ENCODE measurements at places on chromosomes 16 and 17.

DNA sequence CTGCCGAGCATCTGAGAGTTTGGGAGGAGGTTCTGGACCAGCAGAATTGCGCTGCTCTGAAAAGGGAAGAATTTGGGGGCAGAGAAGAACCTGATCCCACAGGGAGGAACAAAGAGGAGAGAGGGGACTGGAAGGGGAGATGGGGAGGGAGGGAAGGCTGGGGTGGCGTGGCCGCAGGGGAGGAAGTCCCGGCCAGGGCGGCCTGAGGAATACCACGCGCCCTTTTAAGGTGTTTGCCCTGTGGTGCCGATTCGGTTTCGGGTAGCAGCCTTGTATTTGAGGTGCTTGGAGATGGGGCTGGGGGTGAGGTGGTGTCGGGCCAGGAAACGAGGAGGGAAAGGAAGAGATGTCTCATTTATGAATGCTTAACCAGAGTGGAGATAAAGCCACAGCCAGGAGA, 51.3 kb downstream of the AKAP1 start:
- no peak overlapping the region for H3K27ac ChIP-seq
- no peaks in the 10 kb centered on the region for H3K4me1 ChIP-seq
- H3K36me3 ChIP-seq: no peaks in the 10 kb centered on the region
- no peak for DNase-seq
- no peaks in the 10 kb centered on the region for H3K27me3 ChIP-seq

- H3K27ac ChIP-seq: peak overlapping the region; percentile 87
- no peaks in the 10 kb centered on the region for H3K27me3 ChIP-seq
- DNase-seq: peak; percentile 43
- H3K36me3 ChIP-seq: peaks cover 18% of the 10 kb centered on the region
- H3K4me3 ChIP-seq: peak overlapping the region; percentile 45
These were observed 587 bp upstream of the CDK5R1 start for GRCh38 chr17:32486111-32486700.

- H3K27ac ChIP-seq: no peak overlapping the region
- H3K4me3 ChIP-seq: no peak overlapping the region
- H3K4me1 ChIP-seq: peaks cover 6% of the 10 kb centered on the region
- no peak for DNase-seq
- H3K36me3 ChIP-seq: no peaks in the 10 kb centered on the region
These were observed 52.0 kb upstream of the DLX4 start for GRCh38 chr17:49916854-49917515.

DNA sequence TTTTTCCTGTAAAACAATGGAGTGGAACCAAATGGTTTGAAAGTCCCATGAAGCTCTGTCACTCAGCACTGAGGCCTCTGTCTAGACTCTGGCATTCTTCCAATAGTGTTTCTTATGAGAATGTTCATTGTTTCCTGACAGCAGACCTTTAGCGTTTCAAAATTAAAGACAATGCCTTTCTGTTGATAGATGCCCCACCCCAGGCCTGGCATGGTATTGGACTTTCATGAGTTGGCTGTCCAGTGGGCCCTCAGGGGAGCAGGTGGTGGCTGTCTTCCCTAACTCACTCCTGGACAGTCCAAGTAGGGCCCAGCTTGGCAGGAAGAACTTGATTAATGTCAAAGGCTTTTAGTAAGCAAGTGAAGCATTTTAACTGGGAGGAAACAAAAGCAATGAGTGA, 186.5 kb upstream of the CCL2 start:
- H3K4me1 ChIP-seq: no peaks in the 10 kb centered on the region
- no peaks in the 10 kb centered on the region for H3K27me3 ChIP-seq
- H3K27ac ChIP-seq: no peak overlapping the region
- no peak overlapping the region for H3K4me3 ChIP-seq

DNA sequence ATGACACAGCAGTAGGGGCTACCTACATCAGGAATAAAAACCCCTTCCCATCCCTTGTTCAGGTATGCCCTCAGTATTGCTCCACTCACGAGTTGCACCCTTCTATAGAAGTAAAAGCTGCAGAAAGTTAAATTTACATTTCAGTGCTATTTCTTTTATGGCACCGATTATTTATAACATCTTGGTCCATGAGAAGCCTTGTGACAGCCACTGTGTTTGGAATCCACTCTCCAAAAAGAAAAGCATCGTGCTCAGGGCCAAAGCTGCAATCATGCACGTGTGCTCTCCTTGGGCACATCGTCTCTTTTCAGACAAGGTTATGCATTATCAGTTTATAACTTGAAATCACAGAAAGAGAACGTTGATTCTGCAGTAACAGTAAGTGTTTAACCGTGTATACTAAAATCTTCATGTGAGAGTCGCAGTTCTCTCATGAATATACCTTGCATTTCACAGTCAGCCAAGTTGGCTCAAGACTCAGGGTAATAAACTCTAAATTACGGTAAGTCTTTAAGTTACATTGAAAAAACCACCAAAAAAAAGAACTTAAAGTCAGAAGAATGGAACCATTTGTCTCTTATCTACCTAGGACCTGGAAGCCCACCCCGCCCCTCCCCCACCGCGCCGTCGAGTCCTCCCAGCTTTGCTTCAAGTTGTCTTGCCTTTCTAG, 189.6 kb downstream of the CPPED1 start:
- peak overlapping the region; percentile 11 for H3K27ac ChIP-seq
- peaks cover 32% of the 10 kb centered on the region for H3K4me1 ChIP-seq
- no peaks in the 10 kb centered on the region for H3K27me3 ChIP-seq
- peak overlapping the region; percentile 40 for H3K4me3 ChIP-seq
- no peak for DNase-seq

DNA sequence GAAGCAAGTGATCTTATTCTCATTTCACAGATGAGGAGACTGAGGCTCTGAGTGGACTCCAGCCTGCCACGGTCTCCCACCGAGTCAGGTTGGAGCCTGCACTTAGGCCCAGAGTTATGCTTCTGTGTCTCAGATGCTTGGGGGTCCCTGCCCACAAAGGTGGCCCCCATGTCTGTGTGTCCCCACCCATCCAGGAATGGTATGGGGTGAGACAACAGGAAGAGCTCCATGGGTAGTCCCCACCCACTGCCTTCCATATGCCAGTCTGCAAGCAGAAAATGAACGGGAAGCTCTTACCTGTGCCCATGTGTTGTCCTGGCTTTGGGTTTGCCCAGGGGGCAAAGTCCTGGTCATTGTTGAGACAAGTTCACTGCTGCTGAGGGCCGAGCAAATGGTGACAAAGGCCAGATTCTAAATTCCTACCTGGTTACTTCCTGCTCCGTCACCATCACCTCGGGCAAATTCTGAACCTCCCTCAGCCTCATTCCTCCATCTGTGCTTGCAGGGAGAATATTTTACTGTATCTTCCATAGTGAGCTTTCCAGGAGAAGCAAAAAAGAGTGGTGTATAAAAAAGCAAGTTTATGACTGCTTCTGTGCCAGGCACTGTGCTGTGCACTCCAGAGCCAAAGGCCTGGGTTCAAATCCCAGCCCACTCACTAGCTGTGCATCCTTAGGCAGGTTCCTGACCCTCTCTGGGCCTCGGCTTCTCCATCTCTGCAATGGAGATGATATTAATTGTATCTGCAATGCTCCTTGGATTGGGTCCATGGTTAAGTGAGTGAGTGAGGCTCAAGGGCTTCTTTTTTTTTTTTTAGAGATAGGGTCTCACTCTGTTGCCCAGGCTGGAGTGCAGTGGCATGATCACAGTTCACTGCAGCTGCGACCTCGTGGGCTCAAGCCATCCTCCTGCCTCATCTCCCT, 9.3 kb downstream of the IL4R start:
- H3K36me3 ChIP-seq: no peaks in the 10 kb centered on the region
- no peaks in the 10 kb centered on the region for H3K27me3 ChIP-seq
- H3K27ac ChIP-seq: no peak overlapping the region
- peaks cover 12% of the 10 kb centered on the region for H3K4me1 ChIP-seq
- no peak for DNase-seq

- no peak overlapping the region for H3K27ac ChIP-seq
- H3K27me3 ChIP-seq: no peaks in the 10 kb centered on the region
- no peaks in the 10 kb centered on the region for H3K36me3 ChIP-seq
- no peak for DNase-seq
- H3K4me1 ChIP-seq: no peaks in the 10 kb centered on the region
These were observed 750.9 kb upstream of the GOT2 start for GRCh38 chr16:59484833-59485516.

- H3K4me1 ChIP-seq: no peaks in the 10 kb centered on the region
- H3K4me3 ChIP-seq: no peak overlapping the region
- DNase-seq: no peak
- H3K36me3 ChIP-seq: no peaks in the 10 kb centered on the region
These were observed 36.7 kb downstream of the RBFOX3 start for GRCh38 chr17:79574108-79574507.

GRCh38 chr16:15671530-15672117, 21.6 kb downstream of the NDE1 start:
- no peak overlapping the region for H3K4me3 ChIP-seq
- no peaks in the 10 kb centered on the region for H3K27me3 ChIP-seq
- no peak overlapping the region for H3K27ac ChIP-seq
- no peak for DNase-seq

GRCh38 chr16:68049449-68049848, 26.4 kb downstream of the DUS2 start:
- DNase-seq: no peak
- peaks cover 8% of the 10 kb centered on the region for H3K36me3 ChIP-seq
- no peak overlapping the region for H3K4me3 ChIP-seq
- H3K27ac ChIP-seq: no peak overlapping the region

GRCh38 chr16:17567455-17567854, 96.7 kb upstream of the XYLT1 start:
- no peak overlapping the region for H3K27ac ChIP-seq
- no peak for DNase-seq
- peaks cover 7% of the 10 kb centered on the region for H3K27me3 ChIP-seq
- H3K4me1 ChIP-seq: peaks cover 16% of the 10 kb centered on the region

Measured in HCT116 (cell line).